ENCODE measurements at places on chromosomes 16 and 17.

DNA sequence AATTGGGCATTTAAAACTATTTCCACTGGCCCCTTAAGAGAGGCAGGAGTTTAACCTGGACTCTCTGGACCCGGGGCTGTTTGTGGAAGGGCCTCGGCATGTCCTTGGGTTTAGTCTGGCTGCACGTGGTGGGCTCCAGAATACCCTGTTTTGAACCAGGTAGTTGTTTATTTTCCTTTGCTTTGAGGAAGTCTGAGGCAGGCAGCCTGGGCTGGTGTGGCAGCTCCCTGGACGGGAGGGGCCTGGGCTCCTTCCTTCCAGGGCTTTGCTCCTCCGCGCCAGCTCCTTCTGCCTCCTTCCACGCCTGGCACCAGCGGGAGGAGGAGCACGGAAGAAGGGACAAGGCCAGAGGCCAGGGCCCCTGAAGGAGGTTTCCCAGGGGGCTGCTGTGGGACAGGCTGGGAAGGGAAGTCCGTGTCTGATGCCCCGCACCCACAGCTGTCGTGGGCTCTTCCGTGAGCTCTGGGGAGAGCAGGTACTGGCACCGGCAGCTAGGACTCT lies 15.5 kb downstream of the BANP start:
- no peak for DNase-seq

DNA sequence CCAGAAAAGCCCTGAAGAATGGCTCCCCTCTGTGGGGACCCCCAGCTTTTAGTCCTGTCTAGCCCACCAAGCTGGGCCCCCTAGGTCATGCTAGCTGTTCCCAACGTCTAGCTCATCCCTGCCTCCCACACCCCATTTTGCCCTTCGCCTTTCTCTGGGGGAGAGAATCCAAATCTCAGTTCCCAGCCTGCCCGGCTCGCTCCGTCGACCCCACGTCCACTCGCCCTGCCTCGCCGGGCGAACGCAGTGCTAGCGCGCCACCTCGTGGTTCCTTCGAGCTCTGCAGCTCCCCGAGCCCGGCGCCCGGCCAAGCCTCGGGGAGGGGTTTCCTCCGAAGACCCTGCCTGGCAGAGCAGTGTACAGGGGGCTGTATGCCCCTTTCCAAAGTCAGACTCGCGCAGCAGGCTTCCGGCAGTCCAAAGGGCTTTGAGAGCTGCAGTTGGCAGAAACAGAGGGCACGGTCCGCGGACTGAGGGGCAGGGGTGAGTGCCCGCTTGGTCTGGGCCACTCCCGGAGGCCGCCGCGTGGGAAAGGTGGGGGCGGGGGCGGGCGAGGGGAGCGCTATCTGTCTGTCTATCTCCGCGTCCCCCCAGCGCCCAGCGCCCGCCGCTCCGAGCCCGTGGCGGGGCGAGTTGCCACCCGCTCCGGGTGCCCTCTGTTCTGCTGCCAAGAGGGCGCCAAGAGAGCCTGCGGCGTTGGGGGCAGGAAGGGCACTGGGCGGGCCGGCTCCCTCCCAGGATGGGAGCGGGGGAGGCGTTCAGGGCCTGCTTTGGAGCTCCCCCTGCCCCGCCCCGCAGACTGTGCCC lies 1.7 kb upstream of the DLX3 start:
- peak; percentile 64 for DNase-seq

DNA sequence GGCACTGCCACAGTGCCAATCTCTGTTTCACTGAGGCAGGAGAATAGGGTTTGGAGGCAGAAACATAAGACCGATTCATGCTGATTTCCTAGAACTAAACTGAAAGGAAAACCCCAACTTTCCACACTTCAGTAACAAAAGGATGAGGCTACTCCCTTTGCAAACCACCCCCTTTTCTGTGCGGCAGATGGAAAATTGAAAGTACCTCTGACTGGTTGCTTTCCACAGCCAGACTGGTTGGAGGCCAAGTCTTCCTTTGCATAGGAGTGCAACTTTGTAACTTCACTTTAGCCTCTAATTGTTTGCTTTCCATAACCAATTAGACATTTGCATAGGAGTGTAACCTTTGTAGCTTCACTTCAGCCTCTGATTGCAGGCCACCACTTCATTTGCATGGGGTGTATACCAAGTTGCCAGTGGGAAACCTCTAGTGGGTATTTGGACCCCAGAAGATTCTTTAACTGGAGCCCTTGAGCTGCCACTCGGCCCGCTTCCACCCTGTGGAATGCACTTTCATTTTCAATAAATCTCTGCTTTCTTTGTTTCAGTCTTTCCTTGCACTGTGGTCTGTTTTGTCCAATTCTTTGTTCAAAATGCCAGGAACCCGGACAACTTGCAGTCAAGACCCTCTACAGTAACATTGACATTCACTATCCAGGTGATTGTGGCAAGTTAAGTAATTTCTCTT lies 252.0 kb downstream of the UTP18 start:
- no peak for DNase-seq

DNA sequence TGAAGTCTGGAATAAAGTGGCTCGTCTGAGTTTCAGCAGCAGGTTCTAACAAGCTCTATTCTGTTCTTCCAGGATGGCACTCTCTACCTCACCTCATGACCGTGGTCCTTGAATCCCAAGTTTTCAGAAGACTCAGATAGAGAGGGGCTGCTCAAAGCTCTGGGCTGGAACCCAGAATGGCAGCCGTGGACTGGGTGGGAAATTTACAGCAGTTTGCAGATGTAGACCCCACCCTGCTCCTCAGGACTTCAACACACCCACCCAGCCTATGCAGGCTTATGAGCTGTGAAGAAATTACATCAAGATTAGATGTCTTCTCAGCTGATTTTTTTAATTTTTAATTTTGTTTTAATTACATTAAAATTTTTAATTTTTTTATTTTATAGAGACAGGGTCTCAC lies 59.4 kb downstream of the METRNL start:
- no peak for DNase-seq

DNA sequence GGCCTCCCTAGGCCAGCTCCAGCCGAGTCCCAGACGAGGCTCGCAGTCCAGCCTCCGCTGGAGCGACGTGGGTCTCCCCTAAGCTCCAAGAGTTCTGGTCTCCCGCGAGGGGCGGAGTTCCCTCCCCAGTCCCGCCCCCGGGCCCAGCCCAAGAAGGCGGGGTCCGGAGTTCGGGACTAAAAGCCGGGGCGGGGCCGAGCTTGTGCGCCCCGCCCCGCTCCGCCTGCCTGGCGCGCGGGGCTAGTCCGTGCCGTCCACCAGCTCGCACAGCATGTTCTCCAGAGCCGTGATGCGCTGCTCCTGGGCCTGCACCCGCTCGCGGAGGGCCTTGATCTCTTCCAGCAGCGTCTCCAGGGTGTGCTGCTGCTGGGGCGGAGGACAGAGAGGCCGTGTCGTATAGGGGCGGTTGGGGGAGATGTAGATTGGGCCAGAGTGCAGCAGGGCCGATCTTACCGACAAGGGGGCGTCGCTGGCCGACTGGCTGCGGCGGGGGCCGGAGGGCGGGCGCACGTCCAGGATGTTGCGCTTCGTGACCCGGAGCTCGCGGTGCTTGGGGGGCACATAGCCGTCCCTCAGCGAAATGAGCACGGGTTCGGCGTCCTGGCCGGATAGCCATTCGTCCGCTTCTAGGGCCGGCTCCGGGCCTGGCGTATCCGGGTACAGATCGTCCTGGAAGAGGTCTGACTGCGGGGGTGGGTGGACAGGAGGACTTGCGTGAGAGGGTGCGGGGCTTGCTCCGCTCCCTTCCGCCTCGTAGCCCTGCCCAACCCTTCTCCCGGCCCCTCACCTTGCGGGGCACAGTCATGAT lies 7.0 kb downstream of the CORO6 start:
- DNase-seq = peak; percentile 82
